H54 (cell line): ENCODE measurements at places on chromosomes 4 and X.

GRCh38 chr4:19703391-19703790 is 548.3 kb upstream of the SLIT2 start:
- no peak for DNase-seq

DNA sequence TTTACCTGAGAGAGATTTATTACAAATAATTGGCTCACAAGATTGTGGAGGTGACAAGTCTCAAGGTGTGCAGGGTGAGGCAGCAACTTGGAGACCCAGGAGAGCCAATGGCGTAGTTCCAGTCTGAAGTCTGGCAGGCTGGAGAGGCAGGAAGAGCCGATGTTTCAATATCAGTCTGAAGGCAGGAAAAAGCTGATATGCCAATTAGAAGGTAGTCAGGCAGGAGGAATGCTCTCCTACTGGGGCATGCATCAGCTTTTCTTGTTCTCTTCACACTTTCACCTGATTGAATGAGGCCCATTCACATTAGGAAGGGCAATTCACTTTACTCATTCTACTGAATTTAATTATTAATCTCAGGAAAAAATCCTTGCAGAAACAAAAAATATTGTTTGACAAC is 1351.7 kb upstream of the ADGRL3 start:
- DNase-seq, result no peak

GRCh38 chrX:21725496-21725895 is 32.4 kb downstream of the SMPX start:
- no peak for DNase-seq

GRCh38 chr4:172706000-172706399 is 462.6 kb upstream of the GALNT7 start:
- DNase-seq, result no peak

DNA sequence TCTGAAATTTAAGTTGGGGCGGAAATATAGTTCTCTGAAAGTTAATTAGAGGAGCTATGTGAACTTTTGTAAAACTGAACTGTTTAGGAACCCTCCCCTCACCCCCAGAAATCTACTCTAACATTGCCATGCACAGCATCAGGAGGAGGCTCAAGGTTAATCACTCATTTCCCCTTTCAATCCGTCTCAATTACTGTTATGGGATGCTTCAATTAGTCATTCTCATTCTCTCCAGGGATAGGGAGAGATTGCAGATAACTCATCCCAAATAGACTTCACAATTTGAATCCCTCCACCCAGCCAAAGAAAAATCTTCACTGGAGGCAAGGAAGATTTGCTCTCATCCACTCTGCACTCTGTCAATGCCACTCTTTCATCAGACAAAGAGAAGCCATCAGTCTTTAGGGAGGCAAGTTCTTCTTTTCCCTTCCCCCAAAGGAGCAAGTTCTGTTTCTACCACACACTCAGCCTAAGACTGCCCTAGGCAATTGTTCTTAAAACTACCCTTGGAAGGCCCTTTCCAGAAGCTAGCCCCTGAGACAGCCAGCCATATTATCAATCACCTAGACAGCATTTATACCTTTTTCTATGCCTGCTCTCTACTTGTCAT is 140.4 kb downstream of the SLC10A7 start:
- DNase-seq, result no peak

GRCh38 chr4:115674485-115674884 is 561.1 kb upstream of the NDST4 start:
- no peak for DNase-seq

- no peak for DNase-seq
Observed at GRCh38 chr4:152585023-152585441, 49.1 kb upstream of the FBXW7 start.

GRCh38 chrX:39591099-39591498 is 506.7 kb downstream of the BCOR start:
- no peak for DNase-seq

DNA sequence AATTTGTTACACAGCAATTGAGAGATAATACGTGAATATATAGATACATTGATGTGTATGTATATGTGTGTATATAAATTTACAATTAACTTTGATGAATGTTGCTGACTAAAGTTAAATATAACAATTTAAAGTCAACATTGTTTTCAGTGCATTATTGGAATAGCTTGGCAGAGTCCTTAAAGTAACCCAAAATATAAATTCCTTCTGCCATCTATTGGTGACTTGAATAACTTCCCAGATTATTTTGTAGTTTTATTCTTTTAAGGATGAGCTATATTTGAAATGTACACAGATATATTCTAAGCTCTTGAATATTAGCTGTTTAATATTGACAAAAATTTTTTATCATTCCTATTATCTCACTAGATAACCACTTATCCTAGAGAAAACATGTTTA is 298.2 kb upstream of the FSTL5 start:
- no peak for DNase-seq

GRCh38 chr4:96775501-96775900 is 935.6 kb downstream of the PDHA2 start:
- no peak for DNase-seq

DNA sequence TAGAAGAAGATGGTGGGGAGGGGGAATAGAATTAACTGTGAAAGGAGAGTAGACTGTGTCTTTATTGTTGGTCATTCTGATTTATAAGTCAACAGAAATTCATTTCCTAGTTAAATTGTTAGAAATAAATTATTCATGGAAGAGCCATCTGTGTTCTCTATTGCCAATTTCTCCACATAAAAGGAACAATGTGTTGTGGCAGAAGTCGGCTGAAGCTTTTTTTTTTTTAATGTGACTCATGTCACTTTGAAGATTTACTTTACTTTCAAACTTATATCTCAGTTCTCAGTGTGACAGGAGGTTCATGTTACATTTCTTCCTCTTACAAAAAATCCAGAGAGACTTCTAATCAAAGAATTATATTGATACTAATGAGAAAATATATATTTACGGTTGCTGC is 60.5 kb downstream of the CPE start:
- no peak for DNase-seq

GRCh38 chrX:19303256-19303880 is 40.4 kb upstream of the PDHA1 start:
- peak; percentile 0 for DNase-seq

DNA sequence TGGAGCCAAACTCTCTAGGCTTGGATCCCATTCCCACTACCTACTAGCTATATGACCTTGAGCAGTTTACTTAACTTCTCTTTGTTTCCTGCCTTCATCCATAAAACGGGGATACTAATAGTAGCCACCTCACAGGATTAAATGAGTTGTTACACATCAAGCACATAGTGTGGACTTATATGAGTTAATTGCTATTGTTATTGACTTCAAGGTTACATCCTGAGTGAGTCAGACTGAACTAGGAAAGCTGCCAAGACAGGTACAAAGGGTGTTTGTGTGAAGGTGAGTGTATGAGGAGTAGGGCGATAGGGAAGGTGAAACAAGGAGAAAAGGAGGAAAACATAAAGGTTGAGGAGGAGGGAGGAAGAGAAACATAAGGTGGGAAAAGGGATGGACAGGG is 32.2 kb downstream of the TFDP3 start:
- no peak for DNase-seq

- DNase-seq, result no peak
Observed at GRCh38 chrX:96425200-96425599, 259.4 kb upstream of the DIAPH2 start.

DNA sequence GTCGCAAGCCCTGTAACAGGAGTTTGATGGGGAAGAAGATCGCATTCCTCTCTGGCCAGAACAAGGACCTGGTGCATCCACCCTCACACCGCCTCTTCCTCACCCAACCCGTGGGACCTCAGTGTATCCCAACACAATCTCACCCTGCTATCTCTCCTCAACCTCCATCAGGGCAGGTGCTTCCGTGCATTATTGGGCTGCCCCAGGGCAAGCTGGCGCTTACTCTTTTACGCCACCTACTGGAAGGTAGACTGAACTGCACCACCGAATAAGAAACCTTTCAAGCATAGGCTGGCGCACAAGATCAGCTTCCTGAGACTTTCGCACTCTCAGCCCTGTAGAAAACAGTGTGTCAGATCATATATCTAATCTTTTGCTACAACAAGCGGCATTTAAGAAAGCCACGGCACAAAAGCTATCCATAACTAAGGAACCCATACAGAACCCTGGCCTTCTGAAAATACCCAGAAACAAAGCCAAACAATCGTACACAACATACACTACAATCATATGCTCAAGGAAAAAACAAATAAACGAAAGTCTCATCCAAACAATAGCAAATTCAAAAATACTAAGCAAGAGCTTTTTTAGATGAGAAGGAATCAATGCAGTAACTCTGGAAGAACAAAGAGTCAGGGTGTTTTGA is 209.3 kb downstream of the UGT8 start:
- DNase-seq, result peak; percentile 8

DNA sequence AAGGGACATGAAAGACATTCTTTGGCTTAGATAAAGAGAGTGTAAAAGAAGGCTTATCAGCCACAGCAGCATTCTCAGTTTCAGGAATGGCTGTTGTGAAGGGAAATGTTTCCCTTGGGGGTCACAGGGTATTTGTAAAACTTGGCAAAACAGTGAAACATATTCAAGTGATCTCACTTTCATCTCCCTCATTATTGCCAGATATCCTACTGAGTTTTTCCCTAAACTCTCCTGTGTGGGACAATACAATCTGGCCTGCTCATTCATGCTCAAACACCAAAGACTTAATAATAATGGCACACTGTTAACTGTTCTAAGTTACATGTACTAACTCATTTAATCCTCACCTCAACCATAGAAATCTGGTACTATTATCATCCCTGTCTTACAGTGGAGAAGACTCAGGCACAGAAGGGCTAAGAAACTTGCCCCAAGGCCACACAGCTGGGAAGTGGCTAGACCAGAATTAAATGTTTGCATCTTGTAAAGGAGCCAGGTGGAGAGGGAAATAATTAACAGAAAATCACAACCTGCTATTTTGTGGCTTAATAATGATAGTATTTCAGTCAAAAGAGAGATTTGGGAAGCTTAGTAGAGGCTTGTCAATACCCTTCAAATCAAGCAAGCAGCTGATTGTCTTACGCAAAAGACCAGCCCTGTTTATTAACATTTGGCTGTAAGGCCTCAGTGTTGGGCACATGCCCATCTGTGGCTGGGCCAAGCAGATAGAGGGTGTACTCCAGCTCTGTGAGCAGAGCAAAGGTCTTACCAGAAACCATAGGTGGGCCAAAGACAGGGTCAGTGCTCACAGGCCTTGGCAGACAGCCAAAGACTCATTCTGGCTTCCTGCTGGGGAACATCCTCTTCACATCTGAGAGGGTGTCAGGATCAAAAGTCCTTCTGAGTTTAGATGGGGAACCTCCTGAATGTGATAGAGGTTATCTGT is 17.3 kb downstream of the SMPX start:
- no peak for DNase-seq

DNA sequence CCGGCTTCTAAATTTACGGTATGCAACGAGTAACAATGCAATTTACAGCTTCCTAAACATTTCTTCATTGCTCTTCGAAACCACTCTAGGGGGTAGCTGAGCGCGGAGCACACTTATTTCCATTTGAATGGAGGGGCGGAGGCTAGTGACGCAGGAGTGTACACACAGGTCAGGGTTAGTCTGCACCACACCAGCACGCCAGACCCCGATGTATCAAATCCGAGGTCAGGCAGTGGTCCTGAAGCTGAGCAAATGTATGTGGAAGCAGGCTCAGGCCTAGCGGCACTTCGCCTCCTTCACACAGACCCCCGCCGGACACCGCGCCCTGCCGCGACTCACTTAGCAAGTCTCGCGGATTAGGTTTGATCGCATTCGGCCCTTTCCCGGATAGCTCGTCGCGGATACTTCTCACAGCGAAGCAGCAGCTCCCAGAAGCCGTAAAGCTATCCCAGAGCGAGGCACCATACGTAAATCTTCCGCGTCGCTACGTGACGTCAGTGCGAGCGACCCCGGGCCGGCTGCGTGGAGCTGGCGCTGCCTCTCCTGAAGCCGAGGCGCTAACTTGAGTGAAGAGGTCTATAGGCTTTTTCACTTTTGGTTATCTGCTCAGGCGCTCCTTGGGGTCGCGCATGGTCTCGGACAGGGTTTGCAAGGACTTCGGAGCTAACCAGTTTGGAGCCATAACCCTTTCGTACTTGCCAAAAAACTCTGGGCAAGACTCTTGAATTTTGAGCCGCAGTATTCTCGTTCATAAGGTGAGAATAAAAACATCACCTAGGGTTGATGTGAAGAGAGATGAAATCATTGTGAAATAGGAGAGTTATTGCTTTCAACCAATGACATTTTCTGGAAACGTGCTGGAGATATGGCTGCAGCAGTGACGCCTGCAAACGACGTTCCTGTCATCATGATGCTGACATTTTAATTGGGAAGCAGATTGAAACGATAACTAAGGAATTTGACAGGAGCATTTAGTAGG is at the start of gene AASDH:
Gene AASDH (minus strand): TSS at position 469 of the 979 bp plus-strand sequence. CDS start 3,192 bp downstream, outside the sequence.
- DNase-seq, result peak; percentile 55

DNA sequence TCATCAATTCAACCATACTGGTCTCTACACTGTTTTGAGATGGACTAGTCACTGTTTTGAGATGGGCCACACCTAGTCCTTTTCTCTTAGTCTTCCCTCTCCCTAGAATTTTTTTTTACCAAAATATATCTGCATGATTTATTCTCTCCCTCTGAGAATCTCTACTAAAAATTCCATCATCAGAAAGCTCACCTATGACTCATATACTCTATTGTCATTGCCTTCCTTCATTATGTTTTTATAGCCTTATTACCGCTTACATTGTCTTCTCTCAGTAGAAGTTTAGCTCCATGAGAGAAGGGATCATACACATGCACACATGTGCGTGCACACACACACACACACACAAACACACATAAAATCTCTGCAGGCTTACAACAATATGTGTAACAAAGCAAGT is 303.6 kb downstream of the PCDH10 start:
- DNase-seq, result no peak

DNA sequence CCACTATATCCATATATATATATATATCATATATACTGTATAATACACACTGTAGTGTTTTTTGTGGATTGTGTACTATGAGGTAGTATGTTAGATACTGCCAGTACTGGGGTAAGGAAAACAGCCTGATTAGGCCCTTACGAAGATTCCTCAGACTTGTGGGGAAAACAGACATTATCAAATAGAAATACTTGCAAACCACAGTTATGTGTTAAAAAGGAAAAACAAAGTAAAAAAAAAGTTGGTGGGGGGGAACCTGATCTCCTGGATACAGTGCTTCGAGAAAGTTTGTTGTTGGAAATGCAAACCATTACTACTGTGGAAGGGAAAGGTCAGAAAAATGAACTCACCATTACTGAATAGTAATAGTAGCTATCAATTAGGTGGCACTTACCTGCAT is 53.0 kb downstream of the PKD2 start:
- no peak for DNase-seq

GRCh38 chrX:10130354-10130753 is 26.4 kb upstream of the CLCN4 start:
- no peak for DNase-seq

DNA sequence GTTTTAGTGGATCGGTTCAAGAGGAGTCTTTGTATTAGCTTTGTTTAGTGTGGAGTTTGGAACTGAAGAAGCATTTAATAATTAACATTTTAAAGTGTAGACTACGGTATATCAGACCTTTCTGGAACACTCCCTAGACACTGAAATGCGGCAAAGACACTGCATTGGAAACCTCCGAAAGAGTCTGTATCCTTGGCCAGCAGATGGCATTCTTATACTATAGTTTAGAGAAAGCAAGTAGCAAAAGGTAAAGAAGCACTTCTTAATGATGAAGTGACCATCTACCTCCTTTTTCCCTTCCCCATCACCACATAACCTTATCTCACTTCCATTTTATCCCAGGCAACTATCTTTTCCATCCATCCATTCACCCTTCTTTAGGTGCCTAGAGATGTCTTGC is 7.6 kb downstream of the FABP2 start:
- DNase-seq, result no peak
